ENCODE measurements at places on chromosomes 12 and 14. TPM values are rescaled to one million over a fixed set of nuclear protein-coding genes. Genes with fewer than 3 reads are reported as not detected.

DNA sequence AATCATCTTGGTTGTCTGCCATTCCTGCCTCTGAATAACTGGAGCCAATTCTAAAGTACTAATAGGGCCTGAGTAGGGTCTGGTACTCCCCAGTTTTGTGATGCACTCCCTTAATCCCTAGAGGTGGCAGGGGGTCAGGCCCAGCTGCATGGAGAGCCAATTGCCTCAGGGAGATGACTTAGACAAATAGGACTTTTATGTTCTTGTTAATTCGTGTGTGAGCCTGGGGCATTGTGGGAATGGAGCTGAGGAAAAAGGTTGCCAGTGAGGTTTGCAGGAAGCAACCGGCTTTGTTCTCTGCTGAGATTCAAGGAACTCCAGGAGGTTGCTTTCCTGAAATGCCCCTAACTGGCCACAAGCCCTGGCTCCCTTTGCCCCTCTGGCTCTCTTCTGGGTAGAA, 6.8 kb upstream of the DCD start:
- peaks cover 2% of the 10 kb centered on the region for H3K36me3 ChIP-seq
- DNase-seq: no peak
- peaks cover 61% of the 10 kb centered on the region for H3K27me3 ChIP-seq
- peaks cover 2% of the 10 kb centered on the region for H3K4me1 ChIP-seq
- no peak overlapping the region for H3K4me3 ChIP-seq

- H3K27ac ChIP-seq: no peak overlapping the region
- H3K36me3 ChIP-seq: no peaks in the 10 kb centered on the region
- DNase-seq: no peak
- H3K4me1 ChIP-seq: no peaks in the 10 kb centered on the region
- H3K27me3 ChIP-seq: no peaks in the 10 kb centered on the region
These were observed 55.0 kb upstream of the BICD1 start for GRCh38 chr12:32051511-32052211.

- H3K4me1 ChIP-seq: no peaks in the 10 kb centered on the region
- H3K27me3 ChIP-seq: no peaks in the 10 kb centered on the region
- H3K4me3 ChIP-seq: no peak overlapping the region
- no peak overlapping the region for H3K27ac ChIP-seq
- H3K36me3 ChIP-seq: no peaks in the 10 kb centered on the region
- no peak for DNase-seq
These were observed 50.8 kb downstream of the PTPRQ start for GRCh38 chr12:80494836-80495235.

DNA sequence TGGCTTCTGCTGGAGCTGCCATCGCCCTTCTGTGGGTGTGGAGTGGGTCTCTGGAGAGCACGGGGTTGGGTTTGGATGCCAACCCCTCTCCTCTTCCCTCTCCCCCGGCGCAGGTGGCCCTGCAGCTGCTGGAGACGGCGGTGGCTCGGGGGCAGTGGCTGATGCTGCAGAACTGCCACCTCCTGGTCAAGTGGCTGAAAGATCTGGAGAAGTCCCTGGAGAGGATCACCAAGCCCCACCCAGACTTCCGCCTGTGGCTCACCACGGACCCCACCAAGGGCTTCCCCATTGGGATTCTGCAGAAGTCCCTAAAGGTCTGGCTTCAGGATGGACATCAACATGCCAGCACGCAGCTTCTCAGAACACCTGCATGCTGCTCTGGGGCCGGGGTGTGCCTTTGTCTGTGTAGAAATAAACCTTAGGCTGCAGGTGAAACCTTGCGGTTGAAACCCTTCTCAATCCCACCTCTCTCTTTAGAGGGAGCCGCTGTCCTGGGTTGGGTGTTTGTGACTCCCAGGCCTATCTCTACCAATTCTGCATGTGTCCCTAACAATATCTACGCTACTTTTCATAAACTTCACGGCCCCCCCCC, 44.3 kb downstream of the CCDC92 start:
- no peak for DNase-seq
- peaks cover 12% of the 10 kb centered on the region for H3K27me3 ChIP-seq
- no peak overlapping the region for H3K4me3 ChIP-seq

DNA sequence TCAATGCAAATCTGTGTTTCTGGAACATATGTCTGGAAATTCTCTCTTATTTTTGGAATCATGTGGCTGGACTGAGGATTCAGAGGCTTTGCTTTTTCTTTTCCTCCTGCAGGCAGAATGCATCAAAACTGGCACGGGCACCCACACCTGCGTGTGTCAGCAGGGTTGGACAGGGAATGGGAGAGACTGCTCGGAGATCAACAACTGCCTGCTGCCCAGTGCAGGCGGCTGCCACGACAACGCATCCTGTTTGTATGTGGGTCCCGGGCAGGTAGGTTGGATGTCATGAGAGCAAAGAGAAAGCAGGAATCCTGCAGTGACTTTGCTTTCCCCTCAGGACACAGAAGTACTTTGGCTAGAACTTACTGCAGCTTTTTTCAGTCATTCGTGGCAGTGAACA, 90.3 kb downstream of the STAB2 start:
- H3K27me3 ChIP-seq: peaks cover 32% of the 10 kb centered on the region
- H3K4me3 ChIP-seq: no peak overlapping the region
- H3K4me1 ChIP-seq: peaks cover 2% of the 10 kb centered on the region

DNA sequence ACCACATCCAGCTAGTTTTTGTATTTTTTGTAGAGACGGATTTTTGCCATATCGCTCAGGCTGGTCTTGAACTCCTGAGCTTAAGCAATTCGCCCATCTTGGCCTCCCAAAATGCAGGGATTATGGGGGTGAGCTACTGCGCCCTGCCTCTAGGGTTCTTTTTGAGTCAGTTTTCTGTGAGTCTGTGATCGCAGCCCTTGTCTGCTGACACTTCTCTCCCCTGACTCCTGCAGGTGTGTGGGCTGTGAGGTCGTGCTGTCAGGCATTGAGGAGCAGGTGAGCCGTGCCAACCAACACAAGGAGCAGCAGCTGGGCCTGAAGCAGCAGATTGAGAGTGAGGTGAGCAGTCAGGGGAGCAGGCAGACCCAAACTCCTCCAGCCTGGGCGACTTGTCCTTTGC, 6.3 kb downstream of the COPS7A start:
- peaks cover 5% of the 10 kb centered on the region for H3K36me3 ChIP-seq
- H3K27ac ChIP-seq: peak overlapping the region; percentile 87
- DNase-seq: no peak
- H3K4me3 ChIP-seq: no peak overlapping the region
- peaks cover 11% of the 10 kb centered on the region for H3K4me1 ChIP-seq

- no peak for DNase-seq
- H3K36me3 ChIP-seq: no peaks in the 10 kb centered on the region
- no peak overlapping the region for H3K4me3 ChIP-seq
These were observed 1071.0 kb downstream of the SLC6A15 start for GRCh38 chr12:83841620-83842019.

GRCh38 chr12:53558631-53559030, 51.3 kb upstream of the NPFF start:
- no peak overlapping the region for H3K4me3 ChIP-seq
- no peak overlapping the region for H3K27ac ChIP-seq
- no peaks in the 10 kb centered on the region for H3K27me3 ChIP-seq
- DNase-seq: no peak

DNA sequence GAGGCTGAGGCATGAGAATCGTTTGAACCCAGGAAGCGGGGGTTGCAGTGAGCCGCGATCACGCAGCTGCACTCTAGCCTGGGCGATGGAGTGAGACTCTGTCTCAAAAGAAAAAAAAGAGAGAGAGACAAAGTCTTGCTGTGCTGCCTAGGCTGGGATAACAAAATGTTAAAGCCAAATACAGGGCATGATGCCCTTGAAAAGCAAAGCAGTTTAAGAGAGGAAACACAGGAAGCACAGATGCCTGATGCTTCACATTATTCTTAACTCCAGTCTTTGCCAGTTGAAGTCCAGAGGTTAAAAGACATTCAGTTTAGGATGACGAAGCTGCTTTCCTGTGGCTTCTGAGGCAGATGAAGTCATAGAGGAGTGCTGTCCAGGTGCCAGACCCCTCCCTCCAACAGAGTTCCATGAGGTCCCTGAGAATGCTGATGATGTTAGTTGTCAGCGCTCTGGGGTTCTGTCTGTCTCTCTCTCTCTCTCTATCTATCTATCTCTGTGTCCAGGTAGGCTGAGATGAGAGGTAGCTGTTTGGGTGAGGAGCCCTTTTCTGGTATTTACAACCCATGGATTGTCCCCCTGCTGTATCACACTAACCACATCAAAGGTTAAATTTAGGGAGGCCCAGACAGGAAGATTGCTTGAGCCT, 4.9 kb upstream of the MRPL52 start:
- H3K27ac ChIP-seq: no peak overlapping the region
- peaks cover 15% of the 10 kb centered on the region for H3K4me1 ChIP-seq
- peaks cover 13% of the 10 kb centered on the region for H3K27me3 ChIP-seq
- no peak for DNase-seq
- peak overlapping the region; percentile 3 for H3K4me3 ChIP-seq
- peaks cover 3% of the 10 kb centered on the region for H3K36me3 ChIP-seq

DNA sequence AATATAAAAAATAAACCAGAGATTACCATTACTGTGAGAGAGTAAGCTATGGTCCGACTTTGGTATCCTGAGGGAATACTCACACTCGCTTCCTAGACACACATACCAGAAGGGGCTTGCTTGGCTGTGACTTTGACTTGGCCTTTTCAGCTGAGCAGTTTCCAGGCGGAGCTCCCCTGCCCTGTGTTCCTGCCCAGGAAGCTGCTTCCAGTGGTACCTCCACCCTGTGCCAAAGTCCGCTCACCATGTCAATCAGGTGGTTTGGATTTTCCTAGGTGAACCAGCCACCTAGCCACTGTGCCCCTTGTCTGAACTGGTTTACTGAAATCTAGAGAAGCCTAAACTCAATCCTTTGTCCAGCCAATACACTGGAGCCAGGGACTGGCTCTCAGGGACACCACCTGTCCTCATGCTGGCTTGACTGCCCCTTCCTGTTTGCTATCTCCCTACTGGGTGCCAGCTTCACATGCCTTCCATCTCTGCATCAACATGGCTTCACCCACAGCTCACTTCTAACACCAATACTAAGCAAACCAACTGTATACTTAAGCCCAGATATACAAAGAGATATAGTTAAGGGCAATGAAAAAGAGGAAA, 28.6 kb downstream of the MAX start:
- no peaks in the 10 kb centered on the region for H3K27me3 ChIP-seq
- DNase-seq: no peak
- H3K36me3 ChIP-seq: peaks cover 9% of the 10 kb centered on the region

GRCh38 chr14:99616832-99617800, 13.1 kb upstream of the CCDC85C start:
- peaks cover 5% of the 10 kb centered on the region for H3K4me1 ChIP-seq
- H3K4me3 ChIP-seq: no peak overlapping the region
- no peak for DNase-seq
- H3K27ac ChIP-seq: no peak overlapping the region

- H3K36me3 ChIP-seq: peaks cover 18% of the 10 kb centered on the region
- peaks cover 9% of the 10 kb centered on the region for H3K4me1 ChIP-seq
- peak overlapping the region; percentile 87 for H3K27ac ChIP-seq
- DNase-seq: no peak
- no peaks in the 10 kb centered on the region for H3K27me3 ChIP-seq
These were observed 58.2 kb downstream of the CRACR2A start for GRCh38 chr12:3694673-3695072.

DNA sequence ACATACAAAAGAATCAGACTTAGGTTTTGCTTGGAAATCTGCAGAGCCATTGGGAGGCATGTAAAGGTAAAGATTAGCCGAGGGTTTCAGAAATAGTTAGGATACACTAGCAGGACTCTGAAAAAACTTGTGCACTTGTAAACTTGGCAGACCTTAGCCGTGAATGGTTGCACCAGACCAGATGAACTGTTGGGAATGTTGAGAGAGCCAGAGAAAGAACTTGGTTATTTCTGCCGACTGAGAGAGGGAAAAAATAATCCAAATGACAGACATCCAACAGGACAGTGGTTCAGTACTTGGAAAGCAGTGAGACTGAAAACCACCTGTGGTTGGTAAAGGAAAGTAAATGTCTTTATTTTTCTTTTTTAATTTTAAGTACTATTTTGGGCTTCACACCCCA, 222.5 kb upstream of the DDHD1 start:
- H3K27me3 ChIP-seq: no peaks in the 10 kb centered on the region
- H3K4me3 ChIP-seq: no peak overlapping the region
- H3K36me3 ChIP-seq: peaks cover 2% of the 10 kb centered on the region
- H3K4me1 ChIP-seq: no peaks in the 10 kb centered on the region
- no peak overlapping the region for H3K27ac ChIP-seq

- H3K4me1 ChIP-seq: peaks cover 46% of the 10 kb centered on the region
- H3K4me3 ChIP-seq: no peak overlapping the region
- no peak overlapping the region for H3K27ac ChIP-seq
- no peaks in the 10 kb centered on the region for H3K27me3 ChIP-seq
These were observed 4.0 kb downstream of the TRIP11 start for GRCh38 chr14:92035890-92036289.

DNA sequence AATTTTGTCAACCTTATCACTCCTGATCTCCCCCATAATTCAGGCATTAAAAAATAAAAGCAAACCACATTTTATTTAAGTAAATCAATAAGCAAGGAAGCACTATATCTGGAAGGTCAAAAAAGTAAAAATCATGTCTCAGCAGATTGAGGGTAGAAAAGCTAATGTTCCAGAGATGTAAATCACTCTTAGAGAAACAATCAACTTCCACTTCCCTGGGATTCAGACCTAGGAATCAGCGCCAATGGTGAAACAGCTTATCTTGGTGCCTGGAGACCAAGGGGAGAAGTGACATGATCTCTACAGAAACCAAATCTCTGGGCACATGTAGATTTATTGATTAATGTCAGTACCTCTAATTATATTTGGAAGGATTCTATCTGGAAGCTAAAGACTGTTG, 10.9 kb upstream of the SNX6 start:
- H3K4me1 ChIP-seq: peaks cover 5% of the 10 kb centered on the region
- H3K4me3 ChIP-seq: no peak overlapping the region
- no peak overlapping the region for H3K27ac ChIP-seq
- no peaks in the 10 kb centered on the region for H3K36me3 ChIP-seq
- peaks cover 5% of the 10 kb centered on the region for H3K27me3 ChIP-seq
- DNase-seq: no peak

GRCh38 chr14:52801014-52801712, 9.8 kb upstream of the GNPNAT1 start:
- H3K27ac ChIP-seq: peak overlapping the region; percentile 74
- H3K36me3 ChIP-seq: no peaks in the 10 kb centered on the region
- H3K4me1 ChIP-seq: peaks cover 4% of the 10 kb centered on the region

- H3K27ac ChIP-seq: no peak within 1 kb of the TSS
- H3K27me3 ChIP-seq: peaks cover 59% of the 10 kb centered on the region
- no peaks in the 10 kb centered on the region for H3K36me3 ChIP-seq
- H3K4me3 ChIP-seq: peak within 1 kb of the TSS; percentile 68
- H3K4me1 ChIP-seq: peaks cover 2% of the 10 kb centered on the region
- DNase-seq: no peak
These were observed at the start of gene SLC24A4 for GRCh38 chr14:92323011-92323915. Gene SLC24A4 (plus strand): TSS chr14:92323165. CDS start chr14:92323831, 666 bp downstream.

Gene SCNN1A
- total RNA-seq: 2.8 TPM

Gene LRRC43
- total RNA-seq: not detected

Gene NRL
- total RNA-seq: 3.2 TPM

Gene TCL1B
- total RNA-seq: not detected

Gene GPD1
- total RNA-seq: 0.77 TPM

Gene SNX6
- 87.2 TPM for total RNA-seq

Gene ACRBP
- total RNA-seq: 90.0 TPM

Gene PTPRB
- not detected for total RNA-seq

Gene TSPAN9
- 24.2 TPM for total RNA-seq
